ENCODE measurements at places on chromosomes 1 and 21. TPM values are rescaled to one million over a fixed set of nuclear protein-coding genes. Genes with fewer than 3 reads are reported as not detected.
A peak's percentile ranks its signal among the peaks of the same experiment; 100 is the strongest.

GRCh38 chr1:99507906-99508732 is 137.8 kb upstream of the PALMD start:
- DNase-seq: no peak

DNA sequence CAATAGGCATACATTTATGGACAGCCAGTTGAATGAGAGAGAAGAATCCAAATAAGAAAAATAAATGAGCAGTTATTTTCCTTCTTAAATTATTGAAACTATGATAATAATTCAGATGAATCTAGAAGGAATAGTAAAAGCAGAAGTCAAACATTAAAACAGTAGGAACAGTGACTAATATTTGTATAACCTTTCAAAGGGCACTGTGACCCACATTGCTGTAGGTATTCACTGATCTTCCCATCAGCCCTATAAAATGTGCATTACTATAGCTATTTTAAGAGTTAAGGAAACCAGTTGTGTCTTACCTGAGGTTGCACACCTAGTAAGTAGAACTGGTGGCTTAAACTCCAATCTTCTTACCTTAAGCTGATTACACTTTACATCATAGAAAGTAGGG is 102.8 kb upstream of the ARTN start:
- DNase-seq: no peak

- no peak for DNase-seq
These were observed 59.1 kb downstream of the SIK1 start for GRCh38 chr21:43367859-43368258.

GRCh38 chr1:6788946-6789345 is 3.7 kb downstream of the CAMTA1 start:
- no peak for DNase-seq

GRCh38 chr1:25624156-25624555 is 7.6 kb downstream of the MAN1C1 start:
- DNase-seq: no peak

DNA sequence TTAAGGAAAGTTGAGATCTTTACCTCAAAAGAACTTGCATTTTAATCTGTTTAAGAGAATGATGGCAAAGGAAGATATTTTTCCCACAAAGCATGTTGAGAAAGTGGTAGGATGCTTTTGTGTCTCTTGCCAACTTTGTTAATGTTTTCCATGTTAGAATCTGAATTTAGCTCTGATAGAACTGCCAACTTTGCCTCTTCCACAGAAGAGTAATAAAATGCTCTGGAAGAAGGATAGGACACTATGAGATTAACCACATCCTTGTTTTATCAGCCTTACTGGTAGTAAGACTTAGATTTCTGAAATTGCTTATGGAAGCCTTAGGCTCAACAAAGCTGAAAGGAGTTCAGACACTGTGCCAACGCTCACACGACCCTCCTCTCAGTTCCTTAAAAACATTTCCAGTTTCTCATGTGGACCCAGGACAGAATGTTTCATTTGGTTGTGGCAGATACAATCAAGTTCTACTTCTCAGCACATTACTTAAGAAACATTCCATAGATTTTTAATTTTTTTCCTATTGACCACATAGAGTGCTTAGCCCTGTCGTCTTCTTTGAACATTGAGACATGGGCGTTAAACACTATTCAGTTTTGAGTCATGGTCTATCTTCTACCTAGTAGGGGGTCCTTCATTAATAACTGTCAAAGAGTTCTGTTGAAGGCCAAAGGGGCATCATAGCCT is 59.0 kb downstream of the MTR start:
- no peak for DNase-seq

- no peak for DNase-seq
These were observed 1.7 kb downstream of the SYT11 start for GRCh38 chr1:155860970-155861510.

GRCh38 chr1:193184776-193185175 is 1.6 kb downstream of the B3GALT2 start:
- no peak for DNase-seq

DNA sequence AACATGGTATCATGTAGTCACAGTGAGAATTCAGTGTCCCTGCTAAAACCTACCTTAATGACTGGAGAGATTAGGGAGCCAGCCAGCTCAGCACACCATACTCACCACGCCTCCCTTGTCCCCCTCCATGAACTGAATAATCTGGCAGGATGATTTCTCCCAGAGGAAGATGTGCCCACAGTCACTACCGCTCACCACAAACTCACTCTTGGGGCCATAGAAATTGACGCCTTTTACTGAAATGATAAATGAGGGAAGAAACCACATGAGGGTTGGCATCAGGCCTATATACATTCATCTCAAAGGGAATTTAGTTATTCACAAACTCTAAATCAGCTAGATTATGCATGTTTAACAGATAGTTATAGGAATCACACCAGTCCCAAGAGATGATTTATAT is 17.4 kb downstream of the PEA15 start:
- DNase-seq: no peak

DNA sequence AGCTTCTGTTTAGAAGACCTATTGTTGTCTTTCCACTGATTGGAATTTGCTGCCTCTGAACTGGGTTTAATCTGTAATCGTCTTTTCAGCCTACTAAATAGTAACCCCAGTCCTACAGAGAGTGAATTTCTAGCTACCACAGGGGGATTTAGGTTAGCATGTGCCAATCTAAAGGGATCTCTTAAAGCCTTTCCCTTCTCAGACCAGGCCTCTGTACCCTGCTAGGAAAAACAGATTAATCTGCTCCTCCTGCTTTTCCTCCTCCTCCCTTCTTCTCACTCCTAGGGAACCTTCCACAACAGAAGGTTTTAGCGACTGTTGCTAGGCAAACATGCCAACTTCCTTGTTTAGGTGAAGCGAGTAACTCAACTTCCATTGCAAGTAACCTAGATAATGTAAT is 1.3 kb upstream of the RC3H1 start:
- DNase-seq: peak; percentile 6

- no peak for DNase-seq
These were observed 86.2 kb downstream of the SIK1 start for GRCh38 chr21:43340491-43341377.

GRCh38 chr1:178650934-178651511 is 74.0 kb upstream of the RALGPS2 start:
- no peak for DNase-seq

DNA sequence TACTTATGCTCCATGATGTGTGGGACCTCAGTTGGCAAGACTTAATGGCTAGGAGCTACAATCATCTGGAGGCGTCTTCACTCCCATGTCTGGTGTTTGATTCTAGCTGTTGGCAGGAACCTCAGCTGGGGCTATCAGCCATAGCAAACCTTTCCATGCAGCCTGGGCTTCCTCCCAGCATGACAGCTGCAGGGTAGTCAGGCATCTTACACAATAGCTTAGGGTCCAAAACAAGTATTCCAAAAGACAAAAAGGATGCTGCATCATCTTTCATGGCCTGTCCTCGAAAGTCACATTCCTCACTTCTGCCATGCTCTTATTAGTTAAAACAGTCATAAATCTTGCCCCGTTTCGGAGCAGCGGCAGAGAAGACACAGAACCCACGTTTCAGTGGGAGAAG is 90.9 kb downstream of the LRRC8C start:
- no peak for DNase-seq

GRCh38 chr1:53308506-53308905 is 19.4 kb downstream of the LRP8 start:
- DNase-seq: no peak

- no peak for DNase-seq
These were observed 1051.6 kb downstream of the AMY1C start for GRCh38 chr1:104801344-104801743.

The MAP3K7CL gene
- total RNA-seq: 4.2 TPM

The RPRD2 gene
- 24.1 TPM for total RNA-seq

The PLPPR5 gene
- not detected for total RNA-seq

The RCOR3 gene
- total RNA-seq: 33.9 TPM

The GCSAML gene
- total RNA-seq: 0.11 TPM

The PCNX2 gene
- 27.3 TPM for total RNA-seq

The CATSPERE gene
- total RNA-seq: 0.68 TPM

The HES2 gene
- 0.35 TPM for total RNA-seq

The ABCG1 gene
- 3.7 TPM for total RNA-seq

Measured in CD8-positive, alpha-beta memory T cell (primary cell).